Thoracic aorta (tissue), 2 donors: ENCODE measurements at places on chromosomes 16 and 17.

DNA sequence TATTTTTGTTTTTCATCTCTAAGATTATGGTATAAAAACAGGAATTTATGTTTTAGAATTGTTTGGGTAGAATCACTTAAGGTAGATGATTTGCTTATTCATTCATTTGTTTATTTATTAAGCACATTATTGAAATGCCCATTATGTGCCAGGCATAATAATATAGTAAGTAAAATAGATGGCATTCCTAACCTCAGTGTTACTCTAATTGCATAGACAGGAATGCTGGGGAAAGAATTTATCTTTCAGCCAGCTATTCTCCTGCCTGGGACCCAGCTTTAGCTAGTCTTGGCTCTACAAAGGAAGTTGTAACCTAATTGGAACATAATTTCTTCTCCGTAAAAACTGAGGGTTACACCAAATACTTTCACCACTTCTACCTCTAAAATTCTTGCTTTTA is 44.6 kb downstream of the NFAT5 start:
- DNase-seq, result no peak

- no peak for DNase-seq
These were observed 6.4 kb upstream of the ZNF750 start for GRCh38 chr17:82846061-82846691.

DNA sequence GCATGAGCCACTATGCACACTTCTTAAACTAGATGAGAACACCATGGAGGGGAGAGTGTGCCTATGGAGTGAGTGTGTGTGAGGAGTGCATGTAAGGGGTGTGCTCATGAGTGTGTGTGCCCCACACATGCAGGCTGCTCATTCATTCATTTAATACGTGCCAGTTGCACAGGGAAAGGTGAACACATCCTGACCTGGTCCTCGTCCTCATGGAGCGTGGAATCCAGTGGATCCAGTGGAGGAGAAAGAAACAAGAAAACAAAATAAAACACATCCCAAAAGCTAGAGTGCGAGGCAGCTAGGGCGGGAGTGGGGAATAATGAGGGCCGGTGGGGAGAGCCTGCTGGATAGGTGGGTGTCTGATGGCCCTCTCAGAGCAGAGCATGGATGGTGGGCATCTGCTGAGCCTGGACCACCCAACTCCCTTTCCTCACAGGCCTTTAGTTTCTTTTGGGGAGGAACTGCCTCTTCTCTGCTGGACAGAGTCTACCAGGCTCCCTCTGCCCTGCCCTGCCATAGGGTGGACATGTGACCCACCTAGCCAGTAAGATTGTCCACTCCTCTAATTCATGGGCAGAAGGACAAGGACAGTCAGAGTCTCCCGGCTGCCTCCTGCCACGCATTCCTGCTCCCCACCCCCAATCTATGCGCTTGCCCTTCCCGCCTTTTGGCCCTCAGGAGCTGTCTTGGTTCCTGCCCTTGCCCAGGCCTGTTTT is 204.3 kb downstream of the RAB11FIP4 start:
- DNase-seq, result no peak

- no peak for DNase-seq
These were observed 18.4 kb downstream of the FA2H start for GRCh38 chr16:74756203-74756602.

DNA sequence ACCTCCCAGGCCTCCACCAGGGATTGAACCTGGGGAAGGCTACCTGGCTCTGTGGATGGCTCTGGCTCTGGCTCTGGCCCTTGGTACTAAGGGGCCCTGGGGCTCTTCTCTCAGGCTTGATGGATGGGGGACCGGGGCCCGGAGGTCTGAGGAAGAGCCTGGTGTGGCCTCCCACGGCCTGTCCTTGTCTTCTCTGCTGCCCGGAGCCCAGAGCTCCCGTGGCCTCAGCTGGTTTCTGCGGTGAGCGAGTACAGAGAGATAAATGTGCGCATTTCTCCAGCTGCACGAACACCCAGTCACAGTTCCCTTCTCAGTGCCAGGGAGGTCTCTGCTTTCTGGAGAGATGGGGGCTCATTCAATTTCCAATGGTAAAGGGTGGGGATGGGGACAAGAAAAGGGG is 9.2 kb downstream of the MGAT5B start:
- no peak for DNase-seq

DNA sequence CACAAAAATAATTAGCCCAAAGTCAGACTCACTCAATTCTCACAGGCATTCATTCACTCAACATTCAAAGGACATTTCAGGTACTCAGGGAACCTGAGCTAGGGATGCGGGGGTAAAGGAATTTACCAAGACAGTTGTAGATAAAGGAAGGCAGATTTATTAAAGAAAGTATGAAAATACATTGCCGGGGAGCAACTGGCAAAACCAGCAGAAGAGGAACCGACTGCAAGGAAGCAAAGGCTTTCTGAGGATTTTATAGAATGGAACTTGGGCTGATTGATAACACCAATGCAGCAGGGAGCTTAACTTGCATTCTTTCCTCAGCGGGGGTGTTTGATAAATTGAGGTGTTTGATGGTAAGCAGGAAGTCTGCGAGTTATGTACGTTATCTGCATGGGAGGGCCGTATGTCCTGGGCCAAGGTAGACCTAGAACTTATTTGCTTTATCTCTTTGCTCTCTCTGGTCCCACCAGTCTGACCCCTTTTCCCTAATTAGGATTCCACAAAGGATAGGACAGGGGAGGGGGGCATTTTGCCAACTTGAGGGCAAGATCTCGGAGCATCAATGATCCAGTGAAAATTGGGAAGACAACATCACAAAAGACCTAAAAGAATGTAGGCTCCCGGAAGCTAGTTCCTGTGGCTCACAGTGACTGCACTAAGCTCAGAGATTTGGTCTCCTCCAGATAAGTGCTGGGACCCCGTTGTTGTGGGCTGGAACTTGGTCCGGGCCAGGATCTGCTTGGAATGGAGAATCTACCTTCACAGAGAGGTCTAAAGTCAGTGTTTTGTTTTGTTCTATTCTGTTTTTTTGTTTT is 5.8 kb upstream of the MT3 start:
- DNase-seq, result no peak

DNA sequence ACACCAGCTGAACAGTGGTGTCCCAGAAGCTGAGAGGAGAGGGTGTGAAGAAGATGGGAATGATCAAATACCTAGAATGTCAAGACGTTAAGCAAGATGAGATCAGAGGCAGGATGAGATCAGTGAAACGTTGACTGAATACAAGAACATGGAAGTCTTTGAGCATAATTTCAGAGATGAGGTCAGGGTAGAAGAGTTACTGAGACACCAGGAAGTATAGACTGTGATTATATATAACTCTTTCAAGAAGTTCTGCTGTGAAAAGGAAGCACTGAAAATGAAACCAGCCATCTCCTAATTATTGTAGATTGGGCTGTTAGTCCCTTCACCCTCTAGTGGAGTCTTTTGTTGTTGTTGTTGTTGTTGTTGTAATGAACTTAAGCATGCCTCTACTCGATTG is 9.1 kb downstream of the SHCBP1 start:
- DNase-seq, result no peak

- no peak for DNase-seq
These were observed 652 bp downstream of the PRAC2 start for GRCh38 chr17:48723423-48724250.
